ENCODE measurements at places on chromosomes 2 and 18. TPM values are rescaled to one million over a fixed set of nuclear protein-coding genes. Genes with fewer than 3 reads are reported as not detected.

DNA sequence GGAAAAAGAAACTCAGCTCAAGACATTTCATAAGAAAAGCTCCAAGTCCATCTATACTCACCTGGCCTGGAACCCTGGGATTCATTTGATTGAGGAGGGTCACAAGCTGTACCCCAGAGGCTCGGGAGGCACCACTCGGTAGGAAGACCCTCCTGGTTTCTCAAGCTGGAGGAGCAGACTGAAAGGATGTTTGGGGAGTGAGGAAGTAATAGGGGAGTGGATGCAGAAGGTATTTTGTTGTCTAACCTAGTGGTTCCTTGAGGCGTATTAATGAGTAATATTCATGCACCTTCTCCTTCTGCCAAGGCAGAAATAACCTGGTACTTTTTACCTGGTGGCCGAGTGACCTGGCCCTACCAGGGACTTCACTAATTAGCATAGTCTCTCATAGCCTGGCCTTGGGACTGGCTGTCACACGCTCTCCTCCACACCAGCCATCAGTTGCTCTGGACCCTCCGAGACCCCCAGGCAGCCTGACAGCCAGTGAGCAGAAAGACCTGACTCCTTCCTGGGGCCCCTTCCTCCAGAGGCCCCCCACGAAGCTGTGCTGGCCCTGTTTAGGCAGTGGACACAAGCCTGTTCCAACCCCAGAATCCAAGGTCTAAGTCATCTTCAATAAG is 161.4 kb downstream of the BCL2 start:
- no peak for DNase-seq

DNA sequence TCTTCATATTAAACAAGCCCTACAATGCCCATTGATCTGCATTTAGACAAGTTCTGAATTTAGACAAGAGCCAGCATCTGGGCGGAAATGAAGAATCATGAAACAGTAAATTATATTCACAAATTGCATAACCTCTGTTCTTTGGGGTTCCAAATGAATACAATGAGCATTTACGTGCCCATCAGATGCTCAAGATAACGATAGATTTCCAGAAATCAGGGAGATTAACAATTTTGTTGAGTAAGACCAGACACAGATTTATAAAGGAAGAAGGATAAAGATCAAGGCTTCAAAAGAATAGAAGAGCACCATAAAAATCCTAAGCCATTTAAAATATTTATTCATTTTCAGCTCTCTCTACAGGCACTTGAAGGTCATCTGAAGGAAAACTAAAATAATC is 59.7 kb upstream of the CDH20 start:
- DNase-seq, result no peak

DNA sequence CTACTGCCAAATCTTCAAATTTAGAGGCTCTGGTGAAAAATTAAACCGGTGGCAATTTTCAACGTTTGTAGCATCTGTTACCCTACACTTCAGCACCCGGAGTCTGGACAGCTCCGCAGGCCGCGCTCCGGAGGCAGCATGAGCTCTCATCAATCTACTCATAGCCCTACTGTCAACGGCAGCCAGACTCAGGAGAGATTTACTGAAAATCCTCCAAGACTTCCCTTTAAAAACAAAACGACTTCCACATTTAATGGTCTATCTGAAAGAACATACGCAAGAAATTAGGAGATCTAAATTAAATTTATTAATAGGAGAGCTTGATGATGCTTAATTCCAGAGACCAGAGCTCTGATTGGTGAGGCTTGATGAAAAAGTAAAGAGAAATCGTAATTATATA is 970 bp upstream of the ADCYAP1 start:
- DNase-seq, result no peak

- no peak for DNase-seq
Observed at GRCh38 chr2:11631462-11631861, 38.5 kb downstream of the NTSR2 start.

- no peak for DNase-seq
Observed at GRCh38 chr2:68448671-68449653, 18.1 kb downstream of the FBXO48 start.

GRCh38 chr2:112880091-112880531 is 30.9 kb upstream of the IL37 start:
- no peak for DNase-seq

GRCh38 chr2:239765076-239765845 is 259.9 kb downstream of the NDUFA10 start:
- no peak for DNase-seq

DNA sequence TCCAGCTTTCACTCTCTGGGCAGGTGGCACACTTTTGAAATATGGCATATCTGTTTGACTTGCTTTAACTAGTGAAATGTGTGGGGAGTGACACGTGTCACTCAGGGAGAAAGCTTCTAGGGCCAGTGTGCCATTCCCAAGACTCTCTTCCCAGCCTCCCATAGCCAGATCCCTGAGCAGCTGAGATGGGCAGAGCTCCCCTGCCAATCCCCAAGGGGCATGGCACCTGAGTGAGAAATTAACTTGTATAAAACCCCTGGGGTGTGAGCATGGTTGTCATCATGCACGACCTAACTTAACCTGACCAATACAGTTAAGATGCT is 39.0 kb upstream of the MARCO start:
- DNase-seq, result no peak

- no peak for DNase-seq
Observed at GRCh38 chr2:58019229-58019628, 27.4 kb upstream of the VRK2 start.

GRCh38 chr2:223365158-223365679 is 236.9 kb downstream of the SCG2 start:
- DNase-seq, result no peak

GRCh38 chr2:10368491-10369231 is 66.0 kb downstream of the HPCAL1 start:
- no peak for DNase-seq

Gene KATNAL2
- polyA plus RNA-seq, result 1.8 TPM

Gene PSMA8
- polyA plus RNA-seq, result not detected

Gene SNED1
- 17.1 TPM for polyA plus RNA-seq

Gene SNX17
- 105 TPM for polyA plus RNA-seq

Gene TANC1
- 18.4 TPM for polyA plus RNA-seq

Gene SLC8A1
- 26.9 TPM for polyA plus RNA-seq

Gene UNC80
- 0.13 TPM for polyA plus RNA-seq
